ENCODE measurements at places on chromosomes 13 and 19. TPM values are rescaled to one million over a fixed set of nuclear protein-coding genes. Genes with fewer than 3 reads are reported as not detected.

The DOHH gene
- polyA plus RNA-seq, result 6.9 TPM

The CYP4F3 gene
- not detected for polyA plus RNA-seq

The SYCN gene
- polyA plus RNA-seq, result 1.6 TPM

The ANKRD24 gene
- polyA plus RNA-seq, result 0.74 TPM

The ZNF600 gene
- 1.1 TPM for polyA plus RNA-seq

The CLDND2 gene
- 3.5 TPM for polyA plus RNA-seq

The C3 gene
- 9.1 TPM for polyA plus RNA-seq

GRCh38 chr13:37273836-37274235 is 168.4 kb upstream of the CSNK1A1L start:
- DNase-seq, result no peak

DNA sequence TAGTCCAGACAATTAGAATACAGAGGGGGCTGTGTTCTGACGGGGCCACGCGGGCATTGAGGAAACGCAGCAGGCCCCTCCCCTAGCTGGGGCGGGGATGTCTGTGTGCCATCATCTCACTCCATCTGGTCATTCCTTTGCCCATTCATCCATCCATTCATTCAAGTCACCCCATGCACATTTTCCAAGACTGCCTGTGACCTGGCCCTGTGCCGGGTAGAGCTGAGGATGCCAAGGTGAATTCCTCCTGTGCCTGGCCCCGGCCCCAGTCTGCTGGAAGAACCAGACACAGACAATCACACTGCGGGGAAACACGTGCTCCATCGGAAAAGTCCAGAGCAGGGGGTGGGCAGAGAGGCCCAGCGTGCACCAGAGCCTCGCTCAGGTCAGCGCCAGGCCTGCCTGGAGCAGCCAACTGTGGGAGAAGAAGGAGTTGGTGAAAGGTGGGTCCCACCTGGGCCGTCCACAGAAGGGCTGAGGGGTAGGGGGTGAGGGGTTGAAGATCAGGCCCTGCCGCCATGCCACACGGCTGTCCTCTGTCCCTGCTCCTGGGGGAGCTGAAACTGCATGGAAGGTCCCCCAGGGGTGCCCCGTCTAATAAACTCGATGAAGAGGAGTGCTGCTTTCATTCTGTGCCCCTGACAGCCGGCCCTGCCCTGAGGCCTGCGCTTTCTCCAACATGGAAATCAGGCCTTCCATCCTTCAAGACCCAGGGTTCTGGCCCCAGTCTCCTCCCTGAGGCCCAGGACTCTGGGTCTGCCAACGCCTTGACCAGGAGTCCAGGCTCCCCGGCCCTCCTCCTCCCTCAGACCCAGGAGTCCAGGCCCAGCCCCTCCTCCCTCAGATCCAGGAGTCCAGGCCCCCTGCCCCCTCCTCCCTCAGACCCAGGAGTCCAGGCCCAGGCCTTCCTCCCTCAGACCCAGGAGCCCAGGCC is 1.6 kb upstream of the CACNG6 start:
- no peak for DNase-seq

GRCh38 chr19:45526143-45526542 is 18.9 kb downstream of the VASP start:
- DNase-seq, result no peak

GRCh38 chr13:71602344-71602743 is 264.7 kb downstream of the DACH1 start:
- DNase-seq, result no peak

GRCh38 chr13:71514900-71515743 is 351.9 kb downstream of the DACH1 start:
- DNase-seq, result no peak

DNA sequence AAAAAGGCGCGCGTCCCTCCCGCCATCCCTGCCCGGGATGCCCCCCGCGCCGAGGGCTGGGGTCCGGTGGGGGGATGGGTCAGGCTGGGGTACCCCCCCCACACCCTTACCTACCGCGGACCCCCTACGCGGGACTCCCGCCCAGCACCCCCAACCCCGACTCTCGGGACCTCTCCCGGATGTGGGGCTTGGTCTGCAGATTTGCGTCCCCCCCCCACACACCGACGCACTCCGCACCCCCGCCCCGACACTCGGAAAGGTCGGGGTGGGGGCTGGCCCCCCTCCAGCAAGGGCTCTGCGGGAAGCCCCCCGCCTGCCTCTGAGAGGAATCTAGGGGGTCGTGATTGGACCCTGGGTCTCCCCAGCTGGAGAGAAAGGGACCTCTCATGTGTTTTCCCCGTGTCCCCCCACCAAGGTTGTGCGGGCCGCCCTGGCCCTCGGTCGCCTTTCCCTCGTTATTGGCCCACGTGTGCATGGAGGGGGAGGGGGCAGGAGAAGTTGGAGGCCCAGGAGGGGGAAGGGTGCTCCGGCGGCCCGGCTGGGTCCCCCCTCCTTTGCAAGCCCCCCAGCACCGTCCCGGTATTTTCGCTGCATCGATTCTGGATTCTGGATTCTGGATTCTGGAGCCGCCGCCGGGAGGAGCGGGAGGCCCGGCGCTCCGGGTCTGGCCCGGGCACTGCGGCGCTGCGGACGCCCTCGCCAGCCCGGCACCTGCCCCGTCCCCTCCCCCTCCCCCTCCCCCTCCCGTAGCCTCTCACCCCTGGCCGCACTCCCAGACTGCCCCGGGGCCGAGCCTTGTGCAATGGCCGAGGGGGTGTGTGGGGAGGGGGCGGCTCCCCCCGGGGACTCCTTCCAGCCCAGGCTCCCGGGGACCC is 607 bp downstream of the NFIC start:
- peak; percentile 85 for DNase-seq

DNA sequence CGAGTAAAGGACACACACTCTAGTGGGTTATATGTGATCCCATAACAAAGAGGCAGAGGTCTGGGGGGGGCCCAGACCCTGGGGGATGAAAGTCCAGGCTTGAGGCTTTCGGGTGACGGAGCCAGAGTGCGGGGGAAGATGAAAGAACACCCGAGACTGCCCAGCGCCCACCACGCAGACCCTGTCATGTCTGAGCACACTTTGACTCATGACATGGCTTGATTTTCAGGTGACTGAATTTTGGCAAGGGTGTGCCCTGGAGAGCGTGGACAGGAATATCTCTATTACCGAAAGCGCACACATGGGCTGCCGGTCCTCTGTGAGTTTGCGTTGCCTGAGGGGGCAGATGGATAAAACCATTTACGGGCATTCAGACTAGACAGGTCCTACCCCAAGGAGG is 192.0 kb upstream of the SOX1 start:
- DNase-seq, result no peak

DNA sequence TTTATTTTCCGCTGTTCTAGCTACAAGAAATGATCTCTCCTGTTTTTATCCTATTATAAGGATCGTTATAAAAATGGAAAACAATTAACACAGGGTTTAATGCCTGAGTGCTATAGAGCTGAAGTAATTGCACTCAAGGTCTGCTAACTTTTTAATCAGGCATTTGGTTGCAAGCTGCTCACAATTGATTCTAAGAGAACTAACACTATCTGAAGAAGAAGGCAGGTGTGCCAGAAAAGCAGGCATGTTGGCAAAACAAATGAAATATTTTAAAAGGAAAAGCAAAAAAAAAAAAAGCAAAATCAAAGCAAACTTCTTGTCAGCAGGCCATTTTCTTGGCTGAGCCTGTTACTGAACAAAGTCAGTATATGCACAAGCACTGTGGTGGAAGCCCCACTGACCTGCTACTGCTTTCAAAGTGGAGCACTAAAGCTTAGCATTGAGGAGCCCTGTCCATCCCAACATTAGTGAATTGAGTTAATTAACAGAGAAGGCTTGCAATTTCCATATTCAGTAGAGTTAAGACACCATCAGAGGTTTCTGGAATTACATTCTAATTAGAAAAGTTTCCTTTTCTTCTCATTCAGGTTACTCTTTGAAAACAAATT is 574.2 kb downstream of the PCDH9 start:
- no peak for DNase-seq

- no peak for DNase-seq
Observed at GRCh38 chr13:112417079-112417478, 40.9 kb downstream of the SPACA7 start.

GRCh38 chr13:63625869-63626268 is 2210.2 kb upstream of the PCDH20 start:
- no peak for DNase-seq

GRCh38 chr13:77239312-77239711 is 87.6 kb downstream of the MYCBP2 start:
- DNase-seq, result no peak

DNA sequence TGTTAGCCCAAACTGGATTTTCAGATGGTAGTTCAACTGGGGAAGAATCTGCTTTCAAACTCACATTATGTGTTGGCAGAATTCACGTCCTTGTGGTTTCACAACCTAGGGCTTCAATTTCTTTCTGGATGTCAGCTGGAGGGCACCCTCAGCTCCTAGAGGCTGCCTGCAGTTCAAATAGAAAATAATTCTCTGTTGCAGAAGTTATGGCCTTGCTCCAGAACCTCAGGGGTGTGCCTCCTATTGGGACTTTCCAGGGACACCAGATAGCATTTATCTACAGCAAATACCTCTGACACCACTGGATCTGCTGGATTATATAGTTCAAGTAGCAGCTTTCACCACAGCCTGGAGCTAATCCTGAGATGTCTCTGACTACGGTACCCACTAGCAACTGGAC is 11.8 kb upstream of the RB1 start:
- no peak for DNase-seq
